Stimulated activated CD8-positive, alpha-beta memory T cell treated with anti-CD3 and anti-CD28 coated beads, Interleukin-12 subunit alpha, Interleukin-12 subunit beta, amount 100 ng/mL, for 4 hours (primary cell): ENCODE measurements at places on chromosomes 2 and 18.

- DNase-seq: no peak
Observed at GRCh38 chr18:69035756-69036155, 237.9 kb downstream of the CCDC102B start.

- no peak for DNase-seq
Observed at GRCh38 chr2:184346338-184346862, 251.9 kb upstream of the ZNF804A start.

DNA sequence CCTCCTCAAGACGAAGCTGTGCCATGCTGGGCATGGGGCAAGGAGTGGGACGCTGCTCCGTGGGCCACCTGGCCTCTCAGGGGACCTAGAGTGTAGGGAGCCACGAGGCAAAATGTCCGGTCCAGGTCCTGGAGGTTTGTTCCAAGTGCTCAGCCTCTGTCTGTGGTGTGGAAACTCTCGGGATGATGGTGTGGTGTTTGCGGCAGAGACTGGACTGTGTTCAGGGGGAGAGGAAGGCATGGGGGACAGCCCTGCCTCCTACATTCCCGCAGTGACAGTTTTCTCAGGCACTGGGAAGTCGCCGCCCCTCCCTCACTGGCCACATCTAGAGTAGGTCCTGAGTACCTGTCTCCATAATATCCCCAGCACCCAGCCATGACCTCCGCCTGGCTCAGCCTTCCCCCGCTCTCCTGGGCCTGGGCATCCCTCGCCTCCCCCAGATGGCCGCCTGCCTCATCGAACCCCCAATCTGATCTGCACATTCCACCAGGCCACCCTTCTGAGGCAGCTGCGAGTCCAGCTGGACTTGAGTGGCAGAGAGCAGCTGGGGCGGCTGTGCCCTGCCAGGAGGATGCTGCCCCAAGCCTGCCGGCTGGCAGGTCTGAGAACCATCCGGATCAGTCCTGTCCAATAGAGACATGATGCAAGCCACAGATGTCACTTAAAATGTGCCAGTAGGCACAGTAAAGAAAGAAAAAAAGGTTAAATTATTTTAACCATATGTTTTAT lies 6.2 kb downstream of the KCNIP3 start:
- DNase-seq: no peak

DNA sequence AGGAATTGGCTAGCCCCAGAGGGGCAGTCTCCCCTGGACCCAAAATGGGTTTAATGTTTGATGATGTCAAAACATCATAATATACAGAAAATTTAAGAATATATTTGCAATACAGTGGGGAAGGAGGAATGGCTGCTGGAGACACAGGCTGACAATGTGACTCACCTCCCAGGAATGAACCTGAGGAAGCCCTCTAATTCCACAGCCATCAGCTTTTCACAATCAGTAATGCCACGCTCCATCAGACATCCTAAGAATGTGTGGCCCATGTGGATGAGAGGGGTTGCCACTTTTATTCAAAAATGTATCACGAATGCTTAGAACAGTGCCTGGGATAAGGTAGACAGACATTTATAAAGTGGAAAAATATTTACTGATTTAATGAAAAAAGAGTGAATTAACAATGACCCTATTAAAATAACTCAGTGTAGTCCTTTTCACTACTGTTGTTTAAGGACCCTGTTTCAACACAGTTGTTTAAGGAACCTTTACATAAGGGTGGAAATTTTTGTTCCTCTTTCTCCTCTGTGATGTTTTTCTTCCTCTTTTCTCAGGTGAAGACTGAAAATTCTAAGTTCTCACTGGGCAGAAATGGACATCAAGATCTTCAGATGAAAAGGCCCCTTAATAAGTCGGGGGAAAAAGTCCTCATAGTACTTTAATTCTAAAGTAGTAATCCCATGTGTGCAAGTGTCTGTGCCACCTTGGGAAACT lies 17.5 kb upstream of the TMEM163 start:
- DNase-seq: no peak

DNA sequence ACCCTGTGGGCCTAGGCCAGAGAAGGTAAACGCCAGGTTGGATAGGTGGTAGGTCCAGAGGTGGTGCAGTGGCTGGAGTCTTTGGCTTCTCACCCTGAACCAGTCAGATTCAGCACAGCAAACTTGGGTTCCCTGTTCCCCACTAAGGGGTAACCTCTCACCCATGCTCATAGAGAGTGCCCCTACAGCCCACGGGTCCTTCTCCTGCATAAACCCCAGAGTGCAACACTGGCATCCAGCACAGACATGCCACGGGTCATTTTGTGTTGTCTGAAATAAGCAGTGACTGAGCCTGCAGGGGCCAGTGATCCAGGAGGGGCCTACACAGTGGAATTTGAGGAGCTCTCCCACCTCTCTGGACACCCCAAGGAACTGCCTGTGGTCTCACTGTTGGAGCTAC lies 40.5 kb upstream of the ATP6V1B1 start:
- DNase-seq: no peak

DNA sequence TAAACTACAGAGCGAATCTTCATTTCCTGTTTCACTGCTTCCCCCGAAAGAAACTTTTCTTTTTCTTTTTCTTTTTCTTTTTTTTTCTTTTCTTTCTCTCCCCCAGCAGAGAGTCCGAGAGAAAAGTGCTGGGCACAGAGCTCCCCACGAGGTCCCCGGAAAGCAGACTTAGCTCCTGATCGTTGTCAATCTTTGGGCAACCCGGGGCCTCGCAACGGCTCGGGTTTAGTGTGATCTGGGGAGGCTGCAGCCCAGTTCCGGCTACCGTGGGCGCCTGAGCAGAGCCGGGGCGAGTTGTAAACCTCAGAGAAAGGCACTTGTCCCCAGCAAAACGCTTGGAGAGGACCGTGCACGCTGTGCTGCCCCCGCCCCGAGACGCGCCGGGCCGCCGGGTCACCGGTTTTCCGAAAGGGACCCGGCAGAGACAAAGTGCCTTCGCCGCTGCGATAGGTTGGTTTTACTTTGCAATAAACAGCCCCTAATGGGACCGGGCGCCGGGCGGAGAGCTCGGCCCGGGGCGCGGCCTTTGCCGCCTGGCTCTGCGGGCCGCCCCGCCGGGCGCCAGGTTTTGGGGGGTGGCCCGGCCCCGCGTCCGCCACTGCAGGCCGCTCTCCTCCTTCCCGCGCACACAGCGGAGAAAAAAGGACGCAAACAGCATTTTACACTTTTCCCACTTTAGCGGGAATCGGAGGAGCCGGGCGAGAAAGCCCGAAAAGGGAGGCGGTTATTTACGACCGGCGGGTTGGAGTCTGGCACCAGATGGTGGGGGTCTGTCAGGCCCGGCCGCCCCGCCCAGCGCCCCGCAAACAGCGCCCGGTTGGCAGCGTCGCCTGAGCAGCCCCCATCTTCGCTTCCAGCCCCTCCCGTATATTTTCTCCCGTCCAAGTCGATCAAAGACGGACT lies 136.0 kb downstream of the INSIG2 start:
- DNase-seq: no peak

DNA sequence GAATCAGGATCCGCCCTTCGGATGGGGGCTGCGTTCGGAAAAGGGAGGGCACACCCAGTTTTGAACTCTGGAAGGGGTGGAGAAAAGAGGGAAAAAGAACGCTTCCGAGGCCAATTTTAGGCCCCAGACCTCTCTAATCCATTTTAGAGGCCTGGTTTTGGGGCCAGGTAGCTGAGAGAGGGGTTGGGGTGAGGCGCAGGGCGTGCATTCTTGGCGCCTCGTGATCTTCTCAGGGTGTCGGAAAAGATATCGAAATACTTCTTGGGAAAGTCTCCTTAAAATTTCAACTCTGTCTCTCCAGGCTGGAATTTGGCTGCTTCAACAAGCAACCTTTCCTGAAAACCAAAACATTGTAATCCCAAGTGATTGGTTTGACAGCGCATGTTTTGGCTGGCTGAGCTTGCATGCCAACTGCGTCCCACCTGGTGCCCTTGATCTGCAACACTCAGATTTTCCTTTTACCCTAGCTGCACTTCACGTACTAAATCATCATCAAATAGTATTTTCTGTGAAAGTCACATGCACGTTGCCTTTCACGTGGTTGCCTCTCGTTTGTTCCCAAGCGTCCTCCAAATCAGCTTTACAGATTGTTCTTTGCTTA lies 864 bp upstream of the XPO1 start:
- peak; percentile 11 for DNase-seq

GRCh38 chr2:141569941-141570340 lies 560.9 kb downstream of the LRP1B start:
- no peak for DNase-seq

DNA sequence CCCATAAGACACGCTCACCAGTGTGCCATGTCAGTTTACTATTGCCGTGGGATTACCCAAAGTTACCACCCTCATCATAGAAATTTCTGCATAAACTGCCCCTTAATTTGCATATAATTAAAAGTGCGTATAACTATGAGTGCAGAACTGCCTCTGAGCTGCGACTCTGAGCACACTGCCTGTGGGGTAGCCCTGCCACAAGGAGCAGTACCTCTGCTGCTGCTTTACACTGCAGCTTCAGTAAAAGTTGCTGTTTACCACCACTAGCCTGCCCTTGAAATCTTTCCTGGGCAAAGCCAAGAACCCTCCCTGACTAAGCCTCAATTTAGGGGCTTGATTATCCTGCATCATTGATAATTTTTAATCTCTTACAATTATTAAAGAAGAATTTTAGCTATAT lies 213.9 kb upstream of the MAP2 start:
- DNase-seq: no peak

DNA sequence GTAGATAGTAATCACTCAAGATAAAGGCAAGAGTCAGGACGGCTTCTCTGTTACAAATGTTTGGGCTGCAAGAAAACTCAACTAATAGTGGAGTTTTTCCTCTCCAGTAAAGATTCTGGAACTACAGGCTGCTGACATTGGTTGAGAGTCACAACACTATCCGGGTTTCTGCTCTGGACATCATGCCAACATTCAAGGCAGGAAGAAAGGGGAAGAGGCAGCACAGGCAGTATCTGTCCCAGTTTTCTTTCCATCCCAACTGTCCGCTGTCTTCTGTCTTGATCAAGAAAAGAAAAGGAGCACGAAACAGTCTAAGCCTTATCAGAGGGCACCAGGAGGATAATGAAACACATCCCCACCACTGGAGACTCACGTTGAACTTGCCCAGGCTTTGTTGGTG lies 132.1 kb downstream of the MAIP1 start:
- DNase-seq: no peak

DNA sequence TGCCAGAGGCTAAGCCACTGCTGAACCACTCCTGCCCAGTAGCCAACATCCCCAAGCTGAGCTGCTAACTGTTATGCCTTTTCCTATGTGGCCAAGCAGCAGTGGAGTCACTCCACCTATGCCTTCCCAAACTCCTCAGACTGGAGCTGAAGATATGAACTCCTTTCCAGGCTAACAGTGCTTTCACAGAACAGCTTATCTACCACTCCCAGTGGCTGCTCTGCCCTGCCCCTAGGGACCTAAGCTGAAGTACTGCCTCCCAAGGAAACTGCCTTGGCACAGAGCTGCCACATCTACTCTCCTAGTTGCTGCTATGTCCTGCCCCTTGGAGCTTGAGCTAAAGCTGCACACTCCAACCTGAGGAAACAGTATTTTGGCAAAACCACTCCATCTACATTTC lies 275.9 kb downstream of the RBM43 start:
- DNase-seq: no peak

DNA sequence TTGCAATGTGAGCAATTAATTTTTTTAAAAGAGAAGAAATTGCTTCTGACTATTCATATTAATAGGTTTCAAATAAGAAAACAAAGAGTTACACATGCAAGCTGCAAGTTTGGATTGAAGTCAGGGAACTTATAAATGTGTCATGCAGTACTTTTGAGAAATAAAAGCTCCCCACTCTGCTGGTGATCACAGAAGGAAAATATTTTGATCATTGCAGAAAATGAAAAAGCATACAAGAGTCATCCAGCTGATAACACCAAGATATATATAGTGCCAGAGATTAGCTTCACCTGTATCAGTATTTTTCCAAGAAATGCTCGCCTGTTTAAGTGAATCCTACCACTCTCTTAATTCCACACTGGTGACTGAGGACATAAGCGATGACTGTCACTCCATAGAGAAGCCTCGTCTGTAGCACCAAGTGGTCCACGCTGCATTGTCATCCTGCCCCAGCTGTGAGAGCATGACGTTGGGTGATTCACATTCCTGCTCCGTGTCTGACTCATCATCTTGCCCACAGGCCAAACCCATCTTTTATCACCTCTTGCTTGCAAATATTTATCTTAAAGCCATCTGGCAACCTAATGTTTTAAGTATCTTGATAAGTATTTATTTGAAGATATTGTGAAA lies 178.0 kb downstream of the ASXL3 start:
- no peak for DNase-seq

DNA sequence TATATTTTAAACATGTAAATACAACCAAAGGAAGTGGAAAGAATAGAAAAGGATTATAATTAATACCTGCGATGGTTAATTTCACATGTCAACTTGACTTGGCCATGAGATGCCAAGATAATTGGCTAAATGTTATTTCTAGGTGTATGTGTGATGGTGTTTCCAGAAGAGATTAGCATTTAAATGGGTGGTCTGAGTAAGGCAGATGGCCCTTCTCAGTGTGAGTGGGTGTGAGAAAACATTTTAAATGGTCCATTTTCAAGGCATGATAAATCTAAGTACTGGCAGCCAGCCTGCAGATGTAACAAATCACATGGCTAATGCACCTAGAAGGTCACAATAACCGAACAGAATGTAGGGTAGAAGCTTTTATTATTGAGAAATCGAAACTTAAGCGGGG lies 99.6 kb upstream of the CDH7 start:
- no peak for DNase-seq

DNA sequence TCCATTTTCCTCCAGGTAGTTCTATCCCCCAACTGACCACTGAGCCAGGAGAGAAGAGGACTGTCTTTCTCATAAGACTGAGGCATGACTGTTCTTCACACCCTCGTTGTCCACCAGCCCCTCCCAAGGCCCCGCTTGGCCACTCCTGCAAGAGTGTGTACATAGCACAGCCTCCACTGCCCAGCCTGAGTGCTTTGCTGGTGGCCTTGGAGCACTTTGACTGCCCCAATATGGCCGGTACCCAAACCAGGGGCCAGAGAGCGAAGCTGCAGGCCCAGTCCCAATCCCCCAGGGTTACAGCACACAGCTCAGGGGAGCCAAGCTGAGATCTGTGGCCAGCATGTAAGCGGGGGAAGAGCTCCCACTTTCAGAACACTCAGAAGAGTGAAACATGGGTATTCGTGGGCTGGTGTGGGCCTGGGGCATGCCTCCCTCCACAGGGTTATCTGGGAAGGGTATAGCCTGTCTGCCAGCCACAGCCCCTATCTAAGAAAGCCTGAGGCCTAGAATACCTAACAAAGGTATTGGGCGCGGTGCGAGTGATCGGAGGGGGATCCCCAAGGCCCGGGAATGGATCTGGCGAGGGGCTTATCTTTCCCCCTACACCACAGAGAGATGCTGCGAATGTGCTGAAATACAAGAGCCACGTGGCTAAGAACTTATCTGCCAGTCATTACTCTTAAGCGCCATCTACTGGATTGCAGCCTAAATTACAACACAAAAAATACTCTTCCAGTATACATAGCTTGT lies 163.8 kb downstream of the WDPCP start:
- no peak for DNase-seq

- no peak for DNase-seq
Observed at GRCh38 chr18:4352746-4353551, 102.2 kb downstream of the DLGAP1 start.

GRCh38 chr2:6297238-6297637 lies 568.5 kb downstream of the CMPK2 start:
- no peak for DNase-seq

GRCh38 chr18:75797046-75797445 lies 369.5 kb upstream of the SMIM21 start:
- DNase-seq: no peak
